ENCODE measurements at places on chromosomes 11 and 22.

DNA sequence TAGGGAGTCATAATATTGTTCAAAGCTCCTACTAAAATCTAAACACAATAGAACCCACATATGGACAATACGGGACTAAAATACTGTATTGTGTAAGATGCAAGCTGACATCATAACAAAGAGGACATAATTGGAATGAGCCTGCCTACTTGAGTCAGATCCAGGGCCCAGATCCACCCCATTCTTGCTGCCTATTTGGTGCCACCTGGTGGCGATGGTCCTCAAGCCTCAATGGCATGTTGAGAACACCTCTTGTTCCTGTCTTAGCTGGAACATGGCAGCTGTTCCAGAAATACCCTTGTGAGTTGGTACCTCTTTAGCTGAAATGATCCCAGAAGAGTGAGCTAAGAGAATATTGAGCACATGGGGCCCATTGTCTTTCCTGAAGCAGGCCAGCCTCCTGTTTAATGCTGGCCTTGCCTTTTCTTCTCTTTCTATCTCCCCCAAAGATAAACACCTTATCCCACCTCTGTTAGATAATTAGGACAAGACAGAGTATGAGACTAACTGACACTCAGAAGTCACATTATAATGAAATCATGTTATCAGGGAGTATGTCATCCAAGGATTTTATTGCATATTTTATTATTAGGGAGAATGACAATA is 680.9 kb upstream of the ANO5 start:
- peak; percentile 81 for DNase-seq

- peak; percentile 5 for DNase-seq
These were observed 8.4 kb upstream of the ALX4 start for GRCh38 chr11:44318369-44318768.

- no peak for DNase-seq
These were observed 163.7 kb downstream of the LARGE1 start for GRCh38 chr22:33756508-33756949.

DNA sequence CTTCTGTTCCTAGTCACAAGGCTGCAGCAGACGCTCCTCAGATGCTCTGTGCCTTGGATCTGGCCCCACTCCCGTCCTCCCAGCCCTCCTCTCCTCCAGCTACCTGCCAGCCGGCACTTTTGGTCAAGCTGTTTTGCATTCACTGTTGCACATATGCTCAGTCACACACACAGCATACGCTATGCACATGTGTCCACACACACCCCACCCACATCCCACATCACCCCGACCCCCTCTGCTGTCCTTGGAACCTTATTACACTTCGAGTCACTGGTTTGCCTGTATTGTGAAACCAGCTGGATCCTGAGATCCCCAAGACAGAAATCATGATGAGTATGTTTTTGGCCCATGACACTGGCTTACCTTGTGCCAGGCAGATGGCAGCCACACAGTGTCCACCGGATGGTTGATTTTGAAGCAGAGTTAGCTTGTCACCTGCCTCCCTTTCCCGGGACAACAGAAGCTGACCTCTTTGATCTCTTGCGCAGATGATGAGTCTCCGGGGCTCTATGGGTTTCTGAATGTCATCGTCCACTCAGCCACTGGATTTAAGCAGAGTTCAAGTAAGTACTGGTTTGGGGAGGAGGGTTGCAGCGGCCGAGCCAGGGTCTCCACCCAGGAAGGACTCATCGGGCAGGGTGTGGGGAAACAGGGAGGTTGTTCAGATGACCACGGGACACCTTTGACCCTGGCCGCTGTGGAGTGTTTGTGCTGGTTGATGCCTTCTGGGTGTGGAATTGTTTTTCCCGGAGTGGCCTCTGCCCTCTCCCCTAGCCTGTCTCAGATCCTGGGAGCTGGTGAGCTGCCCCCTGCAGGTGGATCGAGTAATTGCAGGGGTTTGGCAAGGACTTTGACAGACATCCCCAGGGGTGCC is 109.8 kb downstream of the BCR start:
- DNase-seq, result peak; percentile 66

- no peak for DNase-seq
These were observed 7.8 kb upstream of the EIF3D start for GRCh38 chr22:36536717-36537116.

- no peak for DNase-seq
These were observed 64.9 kb downstream of the LIF start for GRCh38 chr22:30181459-30182349.
